ENCODE measurements at places on chromosomes 7 and 10.

GRCh38 chr10:71598621-71599055, 120.9 kb downstream of the C10orf105 start:
- no peak for DNase-seq

DNA sequence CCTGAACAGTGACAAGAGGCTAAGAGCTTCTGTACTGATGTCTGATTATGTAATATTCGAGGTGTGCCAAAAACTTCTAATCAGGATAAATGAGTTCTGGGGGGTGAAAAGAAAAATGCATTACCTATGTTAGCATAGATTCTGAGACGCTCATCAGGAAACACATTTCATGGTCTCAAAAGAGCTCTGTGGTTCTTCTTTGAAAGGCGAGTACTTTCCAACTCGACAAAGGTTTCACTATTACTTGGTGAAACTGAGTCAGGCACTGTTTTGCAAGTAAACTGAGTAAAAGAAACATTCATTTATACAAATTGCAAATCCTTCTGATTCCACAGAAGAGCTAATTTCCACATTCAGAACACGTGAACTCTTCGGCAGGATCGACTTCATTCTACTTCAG, 523.2 kb downstream of the GATA3 start:
- DNase-seq: no peak

DNA sequence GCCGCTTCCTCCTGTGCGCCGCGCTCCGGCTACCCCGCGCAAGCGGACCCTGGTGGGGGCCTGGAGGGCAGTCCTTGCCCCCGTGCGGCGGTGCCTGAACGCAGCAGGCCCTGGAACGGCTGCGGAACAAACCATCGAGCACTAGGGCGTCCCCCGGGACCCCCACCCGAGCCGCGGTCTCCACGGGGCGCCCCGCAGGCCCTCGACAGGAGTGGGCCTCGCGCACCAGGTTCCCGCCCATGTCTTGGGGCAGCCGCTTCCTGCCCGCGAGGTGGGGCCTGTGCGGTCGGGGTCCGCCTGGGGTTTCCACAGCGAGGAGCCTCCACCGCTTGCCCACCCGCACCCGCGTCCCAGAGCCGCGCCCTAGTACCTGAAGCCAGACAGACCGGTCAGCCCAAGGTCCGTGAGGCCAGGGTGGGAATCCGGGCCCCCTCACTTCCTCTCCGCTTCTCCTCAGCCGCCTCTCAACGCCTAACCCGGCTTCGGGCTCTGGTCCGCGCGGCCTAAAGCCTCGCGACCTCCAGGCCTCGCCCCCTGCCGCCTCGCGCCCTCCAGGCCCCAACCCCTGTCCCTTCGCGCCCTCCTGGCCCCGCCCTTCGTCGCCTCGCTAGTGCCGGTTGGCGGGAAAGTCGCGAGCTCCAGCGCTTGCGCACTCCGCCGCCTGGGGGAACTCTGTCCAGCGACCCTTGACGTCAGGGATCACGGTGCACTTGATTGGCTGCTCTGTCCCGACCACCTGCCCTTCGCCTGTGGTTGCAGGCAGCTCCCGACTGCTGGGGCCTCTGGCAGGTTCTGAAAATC, 7.0 kb upstream of the GBX1 start:
- no peak for DNase-seq

- DNase-seq: no peak
Observed at GRCh38 chr7:142997456-142997989, 29.4 kb downstream of the OR9A2 start.

DNA sequence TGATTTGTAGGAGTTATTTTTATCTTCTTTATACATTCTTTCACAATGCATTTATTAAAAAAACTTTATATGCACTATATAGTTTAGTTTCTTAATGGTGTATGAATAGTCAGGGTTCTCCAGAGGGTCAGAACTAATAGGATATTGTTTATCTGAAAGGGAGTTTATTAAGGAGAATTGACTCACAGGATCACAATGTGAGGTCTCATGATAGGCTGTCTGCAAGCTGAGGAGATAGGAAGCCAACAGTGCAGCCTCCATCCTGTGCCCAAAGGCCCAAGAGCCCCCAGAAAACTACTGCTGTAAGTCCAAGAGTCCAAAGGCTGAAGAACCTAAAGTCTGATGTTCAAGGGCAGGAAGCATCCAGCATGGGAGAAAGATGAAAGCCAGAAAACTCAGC, 192.8 kb upstream of the AHR start:
- no peak for DNase-seq

DNA sequence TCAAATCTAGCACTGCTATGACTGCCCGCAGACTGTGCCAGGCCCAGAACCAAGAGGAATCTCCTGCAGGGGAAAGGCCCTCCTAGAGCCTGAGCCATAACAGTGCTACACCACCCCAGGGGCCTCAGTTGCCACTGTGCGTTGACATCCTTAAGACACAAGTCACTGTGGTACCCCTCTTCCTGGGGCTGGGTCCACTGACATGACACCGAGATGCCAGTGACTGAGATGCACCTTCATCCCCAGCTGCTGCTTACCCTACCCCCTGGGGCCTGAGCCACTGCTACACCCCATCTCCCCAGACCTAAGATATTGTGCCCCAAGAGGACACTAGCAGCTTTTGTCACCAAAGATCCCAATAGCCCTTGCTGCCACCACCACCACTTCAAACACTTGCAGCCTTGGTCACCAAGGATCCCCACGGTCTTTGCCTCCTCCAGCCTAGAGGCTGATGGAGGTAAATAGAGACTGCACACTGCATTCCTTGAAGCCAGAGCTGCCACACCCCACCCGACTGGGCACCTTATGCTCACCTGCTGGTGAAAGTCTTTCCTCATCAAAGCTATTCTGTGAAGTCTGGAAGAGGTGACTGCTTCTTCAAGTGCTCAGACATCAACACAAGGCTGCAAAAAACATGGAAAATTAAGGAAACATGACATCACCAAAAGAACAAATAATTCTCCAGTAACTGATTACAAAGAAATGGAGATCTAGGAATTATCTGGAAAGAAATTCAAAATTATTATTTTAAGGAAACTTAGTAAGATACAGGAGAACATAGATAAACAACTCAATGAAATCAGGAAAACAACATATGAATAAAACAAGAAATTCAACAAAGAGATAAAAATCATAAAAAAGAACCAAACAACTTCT, 40.4 kb upstream of the SHH start:
- DNase-seq: no peak

DNA sequence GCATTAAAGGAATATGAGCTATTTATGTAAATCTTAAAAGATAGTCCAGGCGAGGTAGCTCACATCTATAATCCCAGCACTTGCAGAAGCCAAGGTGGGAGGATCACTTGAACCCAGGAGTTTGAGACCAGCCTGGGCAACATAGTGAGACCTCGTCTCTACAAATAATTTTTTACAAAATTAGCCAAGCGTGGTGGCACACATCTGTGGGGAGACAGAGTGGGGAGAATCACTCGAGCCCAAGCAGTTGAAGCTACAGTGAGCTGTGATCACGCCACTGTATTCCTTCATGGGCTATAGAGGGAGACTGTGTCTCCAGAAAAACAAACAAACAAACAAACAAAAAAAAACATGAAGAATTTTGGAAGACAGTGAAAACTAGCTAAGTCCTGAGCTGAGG, 28.4 kb downstream of the HERC4 start:
- no peak for DNase-seq

DNA sequence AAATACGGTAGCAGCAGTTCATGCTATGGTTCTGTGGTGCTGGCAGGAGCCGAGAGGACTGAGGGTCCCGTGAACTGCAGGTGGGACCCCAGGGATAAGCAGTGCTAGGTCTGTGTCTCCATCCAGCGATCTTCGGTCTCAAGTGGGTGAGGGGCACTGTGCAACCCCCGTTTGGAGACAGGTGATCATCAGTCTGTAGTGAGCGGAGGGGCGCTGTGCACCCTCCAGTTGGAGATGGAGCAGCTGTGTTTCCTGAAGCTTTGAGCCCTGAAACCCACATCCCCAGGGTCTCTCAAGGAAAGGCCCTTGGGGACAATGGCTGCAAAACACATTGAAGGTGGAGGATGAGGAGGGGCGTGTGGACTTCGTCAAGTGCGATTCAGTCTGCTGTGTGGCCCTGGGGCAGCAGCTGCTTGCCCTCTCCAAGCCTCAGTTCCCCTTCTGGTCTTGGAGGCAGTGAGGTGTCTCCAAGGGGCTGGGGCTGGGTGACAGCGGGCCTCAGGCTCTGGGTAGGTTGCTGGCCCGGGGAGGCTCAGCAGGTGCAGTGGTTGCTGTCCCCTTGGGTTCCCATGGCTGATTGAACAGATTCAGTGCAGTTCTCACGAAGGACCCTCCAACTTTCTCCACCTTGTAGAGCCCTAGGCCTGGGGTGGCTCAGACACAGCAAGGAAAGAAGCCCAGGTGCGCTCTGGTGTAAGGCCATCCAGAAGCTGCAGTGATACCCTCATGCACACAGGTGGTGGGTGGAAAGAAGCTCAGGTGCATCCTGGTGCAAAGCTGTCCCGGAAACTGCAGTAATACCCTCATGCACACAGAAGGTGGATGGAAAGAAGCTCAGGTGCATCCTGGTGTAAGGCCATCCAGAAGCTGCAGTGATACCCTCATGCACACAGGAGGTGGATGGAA, 160.6 kb downstream of the ADARB2 start:
- no peak for DNase-seq

GRCh38 chr10:91635401-91636400, 2.8 kb upstream of the PPP1R3C start:
- peak; percentile 68 for DNase-seq

GRCh38 chr10:88541116-88541626, 41.9 kb downstream of the RNLS start:
- no peak for DNase-seq

DNA sequence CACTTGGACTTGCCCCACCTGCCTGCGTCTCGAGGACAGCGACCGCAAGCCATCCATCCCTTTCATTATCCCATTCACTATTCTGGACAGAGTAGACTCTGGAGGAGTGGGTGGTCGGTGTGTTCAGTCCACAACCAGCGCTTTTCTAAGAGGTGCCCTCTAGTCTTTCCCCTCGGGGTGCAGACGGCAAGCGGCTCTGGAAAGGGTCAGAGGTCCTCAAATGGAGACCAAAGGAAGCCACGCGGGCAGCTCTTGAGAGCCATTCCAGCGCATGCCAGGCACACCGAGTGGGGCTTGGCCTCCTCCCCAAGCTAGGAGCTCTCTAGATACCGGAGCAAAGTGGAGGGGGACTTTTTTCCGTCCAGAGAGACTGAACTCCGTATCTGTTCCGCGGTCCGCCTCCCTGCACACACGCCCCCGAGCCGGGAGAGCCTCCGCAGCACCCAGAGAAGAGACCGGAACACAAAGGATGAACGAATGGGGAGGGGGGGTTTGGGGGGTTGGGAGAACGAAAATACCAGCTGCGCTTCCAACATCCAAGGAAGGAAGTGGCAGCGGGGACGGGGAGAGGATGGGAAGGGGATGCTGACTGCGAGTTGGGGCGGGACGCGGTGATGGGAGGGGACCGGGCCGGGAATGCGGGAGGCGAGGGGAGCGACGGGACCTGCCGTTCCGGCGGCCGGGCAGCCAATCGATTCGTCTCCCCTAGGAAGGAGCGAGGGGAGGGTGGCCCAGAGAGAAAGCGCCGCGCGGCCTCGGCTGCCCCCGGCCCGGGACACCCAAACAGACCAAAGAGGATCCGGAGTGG, 515 bp downstream of the GSDME start:
- peak; percentile 51 for DNase-seq

DNA sequence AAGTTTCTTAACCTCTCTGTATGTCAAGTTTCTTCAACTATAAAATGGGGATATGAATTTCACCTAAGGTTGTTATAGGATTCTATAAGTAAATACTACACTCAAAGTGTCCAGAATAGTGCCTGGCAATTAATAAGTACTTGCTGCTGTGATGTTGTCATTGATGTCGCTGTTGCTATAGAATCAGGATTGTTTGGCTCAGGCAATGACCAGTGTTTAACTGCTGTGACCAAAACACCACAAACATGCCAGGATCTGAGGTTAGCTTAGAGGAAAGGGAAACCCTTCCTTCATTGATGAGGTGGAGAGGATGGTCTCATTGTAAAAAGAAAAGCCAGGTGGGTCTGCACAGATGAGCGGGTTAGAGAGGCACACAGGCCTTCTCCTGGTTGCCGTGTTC, 223.1 kb upstream of the INHBA start:
- DNase-seq: no peak

GRCh38 chr7:71191771-71192170, 59.8 kb downstream of the GALNT17 start:
- no peak for DNase-seq

GRCh38 chr10:96511044-96511945, 2.4 kb downstream of the TLL2 start:
- peak; percentile 55 for DNase-seq

GRCh38 chr10:124156524-124157260, 63.3 kb upstream of the CHST15 start:
- DNase-seq: no peak

DNA sequence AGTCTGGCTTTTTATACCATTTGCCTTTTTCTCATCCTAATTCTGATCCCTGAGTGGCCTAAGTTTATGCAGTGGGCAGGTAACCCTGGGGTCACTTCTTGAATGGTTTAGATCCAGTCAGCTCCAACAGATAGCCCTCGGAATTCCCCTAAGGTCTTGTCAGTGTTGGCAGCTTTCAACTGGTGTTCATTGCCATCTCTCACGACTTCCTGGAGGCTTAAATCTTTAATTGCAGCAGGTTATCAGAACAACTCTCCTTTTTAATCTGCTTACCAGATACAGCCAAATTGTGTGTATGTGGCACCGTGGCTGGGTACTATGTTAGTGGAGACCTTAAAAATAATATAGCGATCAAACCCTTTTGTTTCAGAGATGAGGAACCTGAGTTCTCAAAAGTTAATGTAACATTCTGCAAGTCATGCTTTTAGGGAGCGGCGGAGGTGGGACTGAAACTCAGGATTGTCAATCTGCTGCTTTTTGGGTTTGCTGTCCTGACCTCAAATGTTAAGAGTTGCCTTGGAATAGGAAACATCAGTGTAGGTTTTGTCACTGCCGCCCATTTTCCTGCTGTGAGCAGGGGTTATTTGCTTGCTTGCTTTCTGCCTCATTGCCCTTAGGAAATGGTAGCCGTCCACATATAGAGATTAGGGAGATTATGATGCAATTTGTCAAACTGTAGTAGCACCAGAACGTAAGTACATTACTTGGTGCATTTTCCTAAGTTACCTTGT, 818 bp downstream of the DLD start:
- DNase-seq: peak; percentile 39

GRCh38 chr7:151505433-151505832, 14.3 kb downstream of the RHEB start:
- no peak for DNase-seq

DNA sequence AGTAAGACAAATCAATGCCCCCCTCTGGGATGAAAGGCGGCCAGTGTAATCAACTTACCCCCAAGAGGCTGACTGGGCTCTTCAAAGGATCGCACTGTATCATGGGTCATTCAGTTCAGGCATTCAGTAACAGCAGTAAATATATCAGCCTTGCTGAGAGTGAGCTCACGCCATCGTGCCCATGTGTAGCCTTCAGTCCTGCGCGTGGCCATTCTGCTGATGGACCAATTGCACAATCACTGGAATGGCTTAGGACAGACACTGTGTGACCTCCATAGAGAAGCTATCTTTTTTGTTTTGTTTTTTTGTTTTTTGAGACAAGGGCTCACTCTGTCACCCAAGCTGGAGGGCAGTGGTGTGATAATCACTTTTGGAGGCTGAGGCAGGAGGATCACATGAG, 9.1 kb upstream of the PRKRIP1 start:
- DNase-seq: no peak
